Calu3 (cell line): ENCODE measurements at places on chromosomes 11 and 22. TPM values are rescaled to one million over a fixed set of nuclear protein-coding genes. Genes with fewer than 3 reads are reported as not detected.

The PTPRCAP gene
- total RNA-seq = 0.51 and 1.3 TPM in 2 replicates

The JHY gene
- 2.7 and 3.5 TPM in 2 replicates for total RNA-seq

The THAP7 gene
- 24.5 and 25.3 TPM in 2 replicates for total RNA-seq

The CD248 gene
- not detected in 2 replicates for total RNA-seq

The APLNR gene
- not detected in 2 replicates for total RNA-seq

The GLB1L3 gene
- not detected in 2 replicates for total RNA-seq

The SAA4 gene
- 2.6 and 7.2 TPM in 2 replicates for total RNA-seq

The INPP5J gene
- 4.1 and 4.2 TPM in 2 replicates for total RNA-seq

The TMPRSS5 gene
- 7.4 and 9.6 TPM in 2 replicates for total RNA-seq

The P2RY2 gene
- total RNA-seq = 1.6 and 2.3 TPM in 2 replicates

The LRRC55 gene
- total RNA-seq = not detected in 2 replicates

The DGCR6L gene
- 35.0 and 39.6 TPM in 2 replicates for total RNA-seq

The SPON1 gene
- not detected in 2 replicates for total RNA-seq

The TTC36 gene
- total RNA-seq = 0.38 and 0.39 TPM in 2 replicates

The OR51I1 gene
- not detected in 2 replicates for total RNA-seq

The FGF4 gene
- not detected in 2 replicates for total RNA-seq
